ENCODE measurements at places on chromosomes 2 and 18.

- DNase-seq, result no peak
Measured at GRCh38 chr18:23617412-23618014, 31.2 kb upstream of the NPC1 start.

- no peak for DNase-seq
Measured at GRCh38 chr18:70256994-70257393, 31.9 kb upstream of the SOCS6 start.

GRCh38 chr2:128668946-128669345, 350.3 kb upstream of the HS6ST1 start:
- DNase-seq, result no peak

DNA sequence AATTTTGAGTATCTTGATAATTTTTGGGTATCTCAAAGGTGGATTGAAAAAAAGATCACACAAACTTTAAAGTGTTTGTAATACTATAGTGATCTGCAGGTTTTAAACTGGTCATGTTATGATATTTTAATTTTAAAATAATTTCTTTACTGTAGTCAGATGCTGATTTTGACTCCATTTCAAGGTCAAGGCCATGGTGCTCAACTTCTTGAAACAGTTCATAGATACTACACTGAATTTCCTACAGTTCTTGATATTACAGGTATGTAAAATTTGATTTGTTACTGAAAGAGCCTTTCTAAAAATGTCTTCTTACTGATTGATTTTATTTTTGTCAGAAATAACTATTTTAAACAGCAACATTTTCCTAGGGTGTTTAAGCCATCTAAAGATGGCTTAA, 33.1 kb upstream of the METAP1D start:
- DNase-seq, result no peak

DNA sequence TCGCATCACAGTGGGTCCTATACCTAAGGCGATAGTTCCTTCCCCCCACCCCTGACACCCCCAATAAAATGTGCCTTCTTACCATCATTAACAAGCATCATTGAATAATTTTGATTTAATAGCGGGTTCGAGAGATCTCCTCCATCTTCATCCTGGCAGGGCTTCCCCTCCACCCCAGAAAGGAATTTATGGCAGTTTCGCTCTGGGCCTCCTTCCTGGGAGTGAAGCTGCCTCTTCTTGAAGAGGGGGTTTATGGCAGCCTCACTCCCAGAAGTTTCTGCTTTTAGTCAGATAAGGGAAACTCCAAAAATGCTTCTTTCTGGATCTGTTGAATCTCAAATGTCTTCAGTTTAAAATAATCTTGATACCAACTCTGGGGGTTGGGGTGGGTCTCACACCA, 45.7 kb downstream of the RRM2 start:
- DNase-seq, result no peak

DNA sequence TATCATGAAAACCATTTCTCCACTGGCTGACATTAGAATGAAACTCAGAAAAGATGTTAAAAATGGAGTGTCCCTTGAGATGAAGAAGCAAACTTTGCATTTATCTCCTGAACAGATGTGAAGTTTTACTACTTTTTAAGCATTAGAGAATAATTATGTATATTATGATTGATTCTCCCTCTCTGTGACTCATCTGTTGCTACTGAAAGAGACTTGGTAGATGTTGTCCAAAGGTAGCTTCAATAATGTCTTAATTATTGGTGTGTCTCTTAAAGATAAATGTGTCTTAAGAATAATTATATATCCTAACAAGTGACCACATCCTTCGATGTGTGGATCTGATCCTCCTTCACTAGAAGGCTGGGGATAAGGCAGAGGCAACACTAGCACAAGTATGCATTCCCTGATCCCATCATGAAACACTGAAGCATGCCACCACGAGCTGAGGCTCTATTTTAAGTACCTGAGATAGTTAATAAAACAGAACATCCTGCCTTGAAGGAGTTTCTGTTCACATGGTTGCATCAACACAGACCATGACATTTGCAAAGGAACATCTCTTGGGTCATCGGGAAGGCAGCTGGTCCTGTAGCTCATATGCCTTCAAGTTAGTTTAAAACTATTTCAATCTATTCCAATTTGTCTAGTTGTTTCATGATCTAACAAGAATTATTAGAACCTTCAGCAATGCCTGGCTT, 15.5 kb downstream of the RND3 start:
- no peak for DNase-seq

GRCh38 chr2:61443342-61444041, 27.4 kb downstream of the USP34 start:
- DNase-seq, result no peak

GRCh38 chr18:9919564-9920232, 5.9 kb downstream of the VAPA start:
- no peak for DNase-seq

DNA sequence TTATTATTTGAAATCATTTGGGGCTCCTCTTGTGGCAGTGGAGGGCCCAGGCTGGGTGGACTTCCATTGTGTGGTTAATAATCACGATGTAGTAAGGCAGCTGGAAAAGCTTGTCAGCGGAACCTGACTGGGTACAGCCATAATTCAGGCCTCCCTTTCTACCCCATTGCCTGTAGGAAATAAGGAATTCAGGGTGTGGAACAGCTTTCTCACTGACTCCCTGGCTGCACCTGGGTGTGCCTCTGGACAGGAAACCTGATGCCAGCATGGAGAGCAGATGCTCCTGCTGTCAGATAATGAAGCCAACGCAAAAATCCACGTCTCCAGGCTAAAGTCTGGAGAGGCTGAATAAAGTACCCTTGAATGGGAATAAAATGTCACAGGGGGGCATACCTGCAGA, 44.2 kb downstream of the LYPD6B start:
- DNase-seq, result no peak

DNA sequence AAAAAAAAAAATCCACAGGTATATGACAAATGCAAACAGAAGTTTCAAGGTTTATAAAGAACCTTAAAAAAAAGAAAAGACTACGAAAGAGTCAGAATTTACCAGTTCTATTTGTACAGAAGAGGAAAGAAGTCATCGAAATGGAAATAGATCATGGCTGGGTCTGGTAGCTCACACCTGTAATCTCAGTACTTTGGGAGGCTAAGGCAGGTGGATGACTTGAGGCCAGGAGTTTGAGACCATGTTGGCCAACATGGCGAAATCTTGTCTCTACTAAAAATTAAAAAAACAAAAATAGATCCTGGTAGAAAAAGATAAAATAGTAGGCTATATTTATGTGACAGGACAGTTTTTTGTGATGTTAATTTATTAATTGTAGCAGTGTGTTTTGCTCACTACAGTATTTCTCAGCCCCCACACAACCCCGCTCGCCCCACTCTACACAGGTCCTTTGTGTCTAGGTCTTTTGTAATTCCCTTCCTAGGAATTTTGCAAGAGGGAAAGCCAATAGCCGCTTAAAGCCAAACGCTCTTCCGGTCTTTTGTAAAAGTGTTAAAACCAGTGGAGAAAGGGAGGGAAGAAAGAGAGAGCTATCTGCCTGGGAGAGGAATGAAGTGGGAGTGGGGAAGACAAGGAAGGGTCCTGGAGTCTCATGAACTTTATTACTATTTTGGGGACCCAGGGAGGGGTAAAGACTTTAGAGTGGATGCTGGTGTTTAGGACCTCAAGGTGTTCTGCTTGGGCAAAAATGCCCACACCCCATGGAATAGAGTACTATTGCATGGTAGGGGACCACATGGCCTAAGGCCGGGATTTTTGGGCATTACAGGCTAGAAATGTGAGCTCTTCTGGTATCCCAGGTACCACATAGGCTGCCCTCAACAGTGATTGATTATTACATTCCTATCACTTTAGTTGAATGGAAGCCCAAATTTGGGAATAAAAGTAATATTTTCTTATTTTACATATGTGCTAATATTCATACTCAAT, 59.4 kb upstream of the XPO1 start:
- DNase-seq, result no peak

- DNase-seq, result no peak
Measured at GRCh38 chr18:74310411-74310810, 5.2 kb upstream of the C18orf63 start.

- no peak for DNase-seq
Measured at GRCh38 chr2:241645056-241645914, 7.8 kb downstream of the ATG4B start.

DNA sequence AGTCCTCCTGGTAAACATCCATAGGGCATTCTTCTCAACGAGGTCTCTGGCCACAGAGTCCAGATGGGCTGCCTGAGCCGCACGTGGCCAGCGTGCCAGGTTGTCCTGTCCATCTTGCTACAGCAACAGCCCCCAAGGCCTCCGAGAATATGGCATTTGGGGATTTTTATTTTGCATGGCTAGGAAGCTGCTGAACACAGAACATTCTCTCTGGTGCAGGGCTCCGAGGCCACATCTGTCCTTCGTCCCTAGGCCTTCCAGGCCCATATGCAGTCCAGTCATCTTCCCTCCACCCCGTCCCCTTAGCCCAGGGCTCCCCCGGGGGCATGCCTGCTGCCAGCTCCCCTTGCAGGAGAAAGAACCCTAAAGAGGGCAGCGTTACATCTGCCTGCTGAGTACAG, 2.3 kb downstream of the HDAC4 start:
- DNase-seq, result no peak

DNA sequence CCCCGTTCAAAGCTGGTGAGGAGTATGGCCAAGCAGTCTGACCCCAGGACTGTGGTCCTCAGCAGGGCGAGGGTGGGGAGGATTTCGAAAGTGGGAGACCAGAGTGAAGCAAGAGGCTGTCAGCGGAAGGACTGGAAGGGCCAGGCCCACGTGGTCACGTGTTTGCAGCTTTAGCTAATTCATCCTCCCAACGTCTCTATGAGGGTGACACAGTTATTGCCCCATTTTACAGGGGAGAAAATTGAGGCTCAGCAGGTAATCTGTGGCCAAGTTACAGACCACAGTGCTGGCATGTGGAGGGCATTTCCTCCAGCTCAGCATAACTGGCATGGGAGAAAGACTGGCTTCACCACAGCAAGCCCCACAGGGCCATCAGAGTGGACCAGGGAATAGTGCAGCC, 45.4 kb upstream of the LTBP1 start:
- DNase-seq, result no peak

GRCh38 chr2:166074430-166074829, 53.4 kb downstream of the SCN1A start:
- no peak for DNase-seq

DNA sequence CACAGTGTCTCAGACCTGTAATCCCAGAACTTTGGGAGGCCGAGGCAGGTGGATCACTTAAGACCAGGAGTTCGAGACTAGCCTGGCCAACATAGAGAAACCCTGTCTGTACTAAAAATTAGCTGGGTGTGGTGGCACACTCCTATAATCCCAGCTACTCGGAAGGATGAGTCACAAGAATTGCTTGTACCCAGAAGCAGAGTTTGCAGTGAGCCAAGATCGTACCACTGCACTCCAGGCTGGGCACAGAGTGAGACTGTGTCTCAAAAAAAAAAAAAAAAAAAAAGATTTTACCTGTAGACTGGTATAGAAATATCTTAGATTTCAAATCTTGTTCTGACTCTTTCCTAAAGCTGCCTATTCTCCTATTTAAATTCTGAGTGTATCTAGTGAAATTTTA, 7.2 kb upstream of the KLHL29 start:
- no peak for DNase-seq

GRCh38 chr2:223897669-223898330, 47.3 kb downstream of the WDFY1 start:
- no peak for DNase-seq

DNA sequence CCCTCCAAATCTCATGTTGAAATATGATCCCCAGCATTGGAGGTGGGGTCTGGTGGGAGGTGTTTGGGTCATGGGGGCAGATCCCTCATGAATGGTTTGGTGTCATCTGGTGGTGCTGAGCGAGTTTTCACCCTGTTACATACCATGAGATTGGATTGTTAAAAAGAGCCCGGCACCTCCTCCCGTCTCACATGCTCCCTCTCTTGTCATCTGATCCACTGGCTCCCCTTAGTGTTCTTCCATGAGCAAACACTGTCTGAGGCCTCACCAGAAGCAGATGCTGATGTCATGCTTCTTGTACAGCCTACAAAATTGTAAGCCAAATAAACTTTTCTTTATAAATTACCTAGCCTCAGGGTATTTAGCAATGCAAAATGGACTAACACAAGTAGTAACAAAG, 405.0 kb upstream of the SLC39A10 start:
- DNase-seq, result no peak

- DNase-seq, result no peak
Measured at GRCh38 chr18:11985586-11985985, 4.3 kb downstream of the IMPA2 start.

- no peak for DNase-seq
Measured at GRCh38 chr2:3325458-3326181, 52.0 kb downstream of the EIPR1 start.

DNA sequence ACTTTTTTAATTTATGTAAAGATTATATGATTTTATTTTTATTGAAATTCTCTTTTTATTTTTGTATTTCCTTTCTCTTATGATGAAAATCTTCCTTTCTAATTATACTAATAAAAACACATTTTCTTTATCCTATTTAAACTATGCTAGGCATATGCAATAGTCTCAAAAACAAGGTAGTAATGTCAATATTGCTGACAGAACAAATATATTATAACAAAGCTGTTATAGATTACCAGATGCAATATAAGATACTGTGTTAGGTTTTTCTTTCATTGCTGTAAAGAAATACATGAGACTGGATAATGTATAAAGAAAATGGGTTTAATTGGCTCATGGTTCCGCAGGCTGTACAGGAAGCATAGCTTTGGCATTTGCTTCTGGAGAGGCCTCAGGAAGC, 631.2 kb upstream of the SOX11 start:
- DNase-seq, result no peak

GRCh38 chr2:44929735-44930273, 11.7 kb upstream of the SIX3 start:
- DNase-seq, result no peak

DNA sequence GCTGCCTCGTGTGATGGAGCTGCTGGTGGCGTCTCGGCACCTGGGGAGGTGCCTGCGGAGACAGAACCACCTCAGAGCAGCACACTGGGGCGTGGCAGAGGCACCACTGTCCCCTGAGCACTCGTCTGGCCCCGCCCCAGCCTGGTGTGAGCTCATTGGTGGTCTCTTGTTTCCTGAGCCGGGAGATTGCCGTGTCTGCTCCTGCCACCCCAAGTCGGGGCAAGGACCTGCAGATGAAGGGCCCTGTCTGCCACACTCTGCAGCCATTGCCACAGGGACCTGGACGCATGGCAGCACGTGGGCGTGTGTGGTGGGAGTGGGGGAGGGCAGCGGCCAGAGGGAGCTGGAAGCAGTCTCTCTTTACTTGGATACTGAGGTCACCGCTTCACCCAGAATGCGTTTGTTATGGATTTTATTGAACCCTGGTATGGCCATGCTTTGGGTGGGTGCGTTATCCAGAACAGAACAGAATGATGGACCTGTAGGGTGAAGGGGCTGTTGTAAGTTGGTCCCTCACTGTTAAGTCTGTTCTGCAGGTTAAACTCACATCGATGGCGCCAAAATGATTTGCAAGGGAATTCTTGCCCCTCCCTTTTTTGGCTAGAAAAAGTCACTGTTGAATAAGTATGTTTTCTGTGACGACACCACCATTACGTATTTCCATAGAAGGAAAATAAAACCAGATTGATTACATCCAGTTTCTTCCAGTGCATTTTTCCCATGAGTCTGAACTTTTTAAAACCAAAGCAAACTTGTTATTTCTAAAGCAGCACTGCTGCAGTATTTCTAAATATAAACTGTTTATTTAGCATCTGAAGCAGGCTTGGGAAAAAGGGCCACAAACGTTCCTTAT, 92.0 kb downstream of the USP40 start:
- no peak for DNase-seq

GRCh38 chr2:134148843-134149472, 104.9 kb upstream of the MGAT5 start:
- DNase-seq, result no peak

Data from activated gamma-delta T cell (primary cell).